ENCODE measurements at places on chromosomes 13 and 19. TPM values are rescaled to one million over a fixed set of nuclear protein-coding genes. Genes with fewer than 3 reads are reported as not detected.

Gene ZNF429
- total RNA-seq, result 30.7 TPM

GRCh38 chr13:91398413-91399188 lies at the start of gene GPC5:
Gene GPC5, plus strand, starts transcription at chr13:91398621.
- peaks cover 11% of the 10 kb centered on the region for H3K4me1 ChIP-seq
- no peak within 1 kb of the TSS for H3K27ac ChIP-seq
- H3K36me3 ChIP-seq, result no peaks in the 10 kb centered on the region
- H3K4me3 ChIP-seq, result peak within 1 kb of the TSS; percentile 75
- DNase-seq, result peak; percentile 81

Gene ZNF121
- 66.0 TPM for total RNA-seq

Gene FPR3
- 1.4 TPM for total RNA-seq

Gene CCDC194
- 2.4 TPM for total RNA-seq

Gene OR10H1
- not detected for total RNA-seq

Gene PPP6R1
- 167 TPM for total RNA-seq

Gene PPP1R13L
- 12.4 TPM for total RNA-seq

DNA sequence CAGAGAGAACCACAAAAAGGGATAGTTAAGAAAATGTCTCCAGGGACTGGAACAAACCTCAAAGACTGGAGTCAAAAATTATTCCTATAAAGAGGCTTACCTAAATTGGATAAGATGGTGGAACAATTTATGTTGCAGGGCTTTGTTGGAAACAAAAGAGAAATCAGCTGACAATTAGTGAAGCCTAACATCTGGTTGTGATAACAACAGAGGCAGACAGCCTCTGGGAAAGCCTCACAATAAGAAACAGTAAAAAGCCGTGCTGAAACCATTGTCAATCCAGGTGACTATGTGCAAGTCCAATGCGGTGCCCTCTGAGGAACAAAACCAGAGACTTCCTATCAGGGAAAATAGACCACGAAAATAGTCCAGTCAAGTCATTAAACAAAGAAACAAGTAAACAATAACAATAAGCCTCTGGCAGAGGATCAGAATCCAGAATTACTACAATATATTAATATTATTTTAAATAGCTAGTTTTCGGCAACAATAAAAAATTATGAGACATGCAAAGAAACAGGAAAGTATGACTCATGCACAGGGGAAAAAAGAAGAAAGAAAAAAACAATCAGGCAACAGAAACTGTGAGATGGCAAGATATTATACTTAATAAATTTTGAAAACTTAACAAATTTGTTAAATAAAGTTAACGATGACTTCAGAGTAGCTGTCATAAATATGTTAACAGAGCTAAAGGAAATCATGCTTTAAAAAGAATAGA lies 99.7 kb upstream of the RXFP2 start:
- H3K27ac ChIP-seq, result no peak overlapping the region
- H3K4me3 ChIP-seq, result no peak overlapping the region
- DNase-seq, result no peak
- no peaks in the 10 kb centered on the region for H3K4me1 ChIP-seq
- H3K27me3 ChIP-seq, result no peaks in the 10 kb centered on the region

Gene AMER2
- total RNA-seq, result not detected

Gene NLRP5
- total RNA-seq, result not detected

Gene FCAR
- total RNA-seq, result not detected

Gene APOC4
- total RNA-seq, result not detected

- H3K27ac ChIP-seq, result no peak overlapping the region
- DNase-seq, result no peak
- no peaks in the 10 kb centered on the region for H3K36me3 ChIP-seq
- no peak overlapping the region for H3K4me3 ChIP-seq
Observed at GRCh38 chr13:89865164-89866064, 1482.1 kb upstream of the MIR17HG start.

- H3K4me3 ChIP-seq, result peak overlapping the region; percentile 15
- peaks cover 3% of the 10 kb centered on the region for H3K27me3 ChIP-seq
- DNase-seq, result no peak
- H3K27ac ChIP-seq, result no peak overlapping the region
- no peaks in the 10 kb centered on the region for H3K36me3 ChIP-seq
Observed at GRCh38 chr19:44684892-44685863, 13.8 kb upstream of the CEACAM16 start.

DNA sequence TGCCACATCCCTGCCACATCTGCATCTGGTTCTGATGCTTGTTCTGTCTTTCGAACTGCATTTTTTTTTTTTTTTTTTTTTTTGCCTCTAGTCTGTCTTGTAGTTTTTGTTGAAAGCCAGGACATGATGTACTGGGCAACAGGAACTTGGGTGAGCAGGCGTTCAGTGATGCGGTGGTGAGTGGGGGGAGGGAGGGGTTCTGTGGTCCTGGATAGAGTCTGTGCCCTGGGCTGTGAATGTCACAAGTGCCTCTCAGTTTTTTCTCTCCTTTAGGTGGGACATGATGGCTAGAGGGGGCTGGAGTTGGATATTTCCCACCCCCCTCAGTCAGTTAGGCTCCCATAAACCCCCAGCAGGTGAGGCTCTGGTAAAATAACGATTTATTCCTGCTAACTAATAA lies 3.5 kb downstream of the CEACAM4 start:
- H3K36me3 ChIP-seq, result no peaks in the 10 kb centered on the region
- no peaks in the 10 kb centered on the region for H3K4me1 ChIP-seq
- H3K4me3 ChIP-seq, result no peak overlapping the region
- no peak overlapping the region for H3K27ac ChIP-seq
- no peak for DNase-seq

Gene KCNK6
- total RNA-seq, result 6.6 TPM

GRCh38 chr13:97884707-97885468 lies 68.6 kb upstream of the IPO5 start:
- H3K36me3 ChIP-seq, result no peaks in the 10 kb centered on the region
- peaks cover 30% of the 10 kb centered on the region for H3K27me3 ChIP-seq
- DNase-seq, result no peak
- no peak overlapping the region for H3K27ac ChIP-seq
- H3K4me3 ChIP-seq, result no peak overlapping the region

DNA sequence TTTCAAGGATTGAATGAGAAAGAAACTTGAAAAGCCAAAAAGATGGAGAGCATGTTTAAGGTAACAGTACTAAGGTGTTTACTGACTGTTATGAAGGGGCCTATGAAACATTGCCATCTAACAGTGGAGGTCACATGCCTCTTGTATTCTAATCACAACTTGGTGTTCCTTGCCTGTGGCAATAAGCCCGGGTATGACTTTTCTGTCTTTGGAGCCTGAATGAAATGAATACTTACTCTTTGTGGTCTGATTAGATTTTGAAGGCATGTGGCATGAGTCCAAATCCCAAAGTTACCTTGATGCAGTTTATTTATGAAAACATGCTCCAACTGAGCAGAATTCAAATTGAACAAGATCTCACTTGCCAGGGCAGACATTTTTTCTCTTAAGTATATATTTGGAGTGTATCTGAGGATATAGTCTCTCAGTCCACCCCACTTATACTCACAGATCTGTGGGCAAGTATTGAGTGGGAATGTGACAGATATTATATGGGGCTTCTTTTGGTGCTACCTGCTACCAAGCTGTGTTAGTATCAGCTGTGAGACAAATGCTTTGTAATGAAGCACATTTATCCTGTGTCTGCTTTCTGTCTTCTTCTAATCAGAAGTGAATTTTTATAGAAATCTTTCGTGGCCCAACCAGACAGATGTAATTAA lies 67.5 kb downstream of the B3GLCT start:
- no peak overlapping the region for H3K27ac ChIP-seq
- no peak overlapping the region for H3K4me3 ChIP-seq
- peaks cover 60% of the 10 kb centered on the region for H3K36me3 ChIP-seq
- no peaks in the 10 kb centered on the region for H3K27me3 ChIP-seq

- H3K27me3 ChIP-seq, result no peaks in the 10 kb centered on the region
- H3K4me1 ChIP-seq, result peaks cover 52% of the 10 kb centered on the region
- peak overlapping the region; percentile 89 for H3K4me3 ChIP-seq
- DNase-seq, result peak; percentile 73
Observed at GRCh38 chr19:49468746-49469447, 5.1 kb upstream of the FLT3LG start.

- no peaks in the 10 kb centered on the region for H3K27me3 ChIP-seq
- H3K27ac ChIP-seq, result peak overlapping the region; percentile 98
- peak overlapping the region; percentile 94 for H3K4me3 ChIP-seq
- peaks cover 16% of the 10 kb centered on the region for H3K4me1 ChIP-seq
- peak; percentile 98 for DNase-seq
Observed at GRCh38 chr19:15836330-15837220, 21.1 kb upstream of the OR10H1 start.

- no peak overlapping the region for H3K4me3 ChIP-seq
- no peak for DNase-seq
- no peaks in the 10 kb centered on the region for H3K36me3 ChIP-seq
- H3K27me3 ChIP-seq, result peaks cover 6% of the 10 kb centered on the region
- H3K27ac ChIP-seq, result no peak overlapping the region
- H3K4me1 ChIP-seq, result no peaks in the 10 kb centered on the region
Observed at GRCh38 chr13:79245937-79246577, 160.0 kb downstream of the RBM26 start.

Gene FAM124A
- not detected for total RNA-seq

GRCh38 chr19:51433043-51433442 lies 15.6 kb upstream of the SIGLEC10 start:
- no peaks in the 10 kb centered on the region for H3K36me3 ChIP-seq
- peaks cover 7% of the 10 kb centered on the region for H3K27me3 ChIP-seq
- H3K4me3 ChIP-seq, result no peak overlapping the region
- H3K4me1 ChIP-seq, result peaks cover under 1% of the 10 kb centered on the region

DNA sequence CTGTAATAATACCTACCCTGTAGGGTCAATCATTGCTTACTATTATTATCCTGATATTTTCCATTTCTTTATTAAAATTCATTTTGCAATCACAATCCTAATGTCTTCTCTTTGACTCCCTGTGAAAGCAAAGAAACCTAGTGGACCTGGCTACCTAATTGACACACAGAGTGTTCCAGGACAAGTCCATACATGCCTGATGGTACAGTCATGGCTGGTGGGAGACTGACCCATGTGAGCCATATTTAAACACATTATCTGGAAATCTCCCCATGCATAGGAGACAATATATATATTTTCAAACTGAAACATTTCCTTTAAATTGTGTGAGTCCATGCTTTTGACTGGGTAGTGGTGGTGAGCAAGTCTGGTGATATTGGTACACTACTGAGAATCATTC lies 230.6 kb upstream of the DACH1 start:
- H3K27ac ChIP-seq, result no peak overlapping the region
- H3K4me1 ChIP-seq, result no peaks in the 10 kb centered on the region
- no peaks in the 10 kb centered on the region for H3K27me3 ChIP-seq
- H3K36me3 ChIP-seq, result no peaks in the 10 kb centered on the region
- DNase-seq, result no peak
- no peak overlapping the region for H3K4me3 ChIP-seq

DNA sequence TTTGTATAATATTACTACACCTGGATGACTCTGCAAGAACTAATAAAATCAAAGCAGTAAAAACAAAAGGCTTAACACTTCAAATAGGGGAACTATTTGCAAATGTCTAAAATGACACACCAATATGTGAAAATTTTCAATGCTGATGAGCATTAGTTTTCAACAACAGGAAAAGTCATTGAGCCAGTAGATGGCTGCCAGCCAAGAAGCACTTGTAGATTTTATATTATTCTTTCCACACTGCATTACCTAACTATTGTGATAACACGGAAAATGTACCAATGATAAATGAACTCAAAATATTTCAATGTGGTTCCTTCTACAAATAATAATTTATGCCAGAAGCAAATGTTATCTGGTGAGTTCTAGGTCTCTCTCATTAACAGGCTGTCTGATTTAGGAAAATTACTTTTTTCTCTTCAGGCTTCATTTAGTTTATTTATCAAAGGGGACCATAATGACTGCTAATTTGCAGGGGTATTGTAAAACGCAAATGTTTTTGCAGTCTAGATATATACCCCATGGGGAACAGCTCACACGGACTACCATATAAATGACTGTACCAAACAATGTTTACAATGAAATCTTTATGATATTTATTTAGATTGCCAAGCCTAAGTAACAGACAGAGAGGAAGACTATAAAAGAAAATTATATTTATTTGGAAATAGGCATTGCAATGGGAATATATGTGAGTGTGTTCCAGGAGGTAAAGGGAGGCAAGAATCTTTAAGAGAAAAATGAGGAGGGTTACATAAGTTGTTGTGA lies 407.8 kb downstream of the LIG4 start:
- no peak overlapping the region for H3K27ac ChIP-seq
- no peaks in the 10 kb centered on the region for H3K36me3 ChIP-seq
- no peaks in the 10 kb centered on the region for H3K4me1 ChIP-seq
- H3K27me3 ChIP-seq, result no peaks in the 10 kb centered on the region
- no peak for DNase-seq

Gene GIPR
- total RNA-seq, result 10.4 TPM

Gene ZFP28
- total RNA-seq, result 13.3 TPM

- peak; percentile 82 for DNase-seq
- H3K36me3 ChIP-seq, result no peaks in the 10 kb centered on the region
- H3K27me3 ChIP-seq, result peaks cover 75% of the 10 kb centered on the region
- H3K27ac ChIP-seq, result peak overlapping the region; percentile 53
- no peak overlapping the region for H3K4me3 ChIP-seq
Observed at GRCh38 chr19:47436712-47437401, 17.5 kb upstream of the MEIS3 start.

GRCh38 chr13:44140888-44141724 lies 232.5 kb upstream of the SERP2 start:
- no peaks in the 10 kb centered on the region for H3K36me3 ChIP-seq
- H3K4me1 ChIP-seq, result peaks cover 16% of the 10 kb centered on the region
- H3K4me3 ChIP-seq, result peak overlapping the region; percentile 86
- H3K27me3 ChIP-seq, result no peaks in the 10 kb centered on the region
- DNase-seq, result no peak
- peak overlapping the region; percentile 82 for H3K27ac ChIP-seq

Gene CYP4F12
- total RNA-seq, result 1.8 TPM

GRCh38 chr19:29741776-29742175 lies 26.7 kb upstream of the C19orf12 start:
- no peaks in the 10 kb centered on the region for H3K4me1 ChIP-seq
- no peaks in the 10 kb centered on the region for H3K36me3 ChIP-seq
- no peak for DNase-seq
- no peak overlapping the region for H3K4me3 ChIP-seq
- no peaks in the 10 kb centered on the region for H3K27me3 ChIP-seq
- no peak overlapping the region for H3K27ac ChIP-seq

DNA sequence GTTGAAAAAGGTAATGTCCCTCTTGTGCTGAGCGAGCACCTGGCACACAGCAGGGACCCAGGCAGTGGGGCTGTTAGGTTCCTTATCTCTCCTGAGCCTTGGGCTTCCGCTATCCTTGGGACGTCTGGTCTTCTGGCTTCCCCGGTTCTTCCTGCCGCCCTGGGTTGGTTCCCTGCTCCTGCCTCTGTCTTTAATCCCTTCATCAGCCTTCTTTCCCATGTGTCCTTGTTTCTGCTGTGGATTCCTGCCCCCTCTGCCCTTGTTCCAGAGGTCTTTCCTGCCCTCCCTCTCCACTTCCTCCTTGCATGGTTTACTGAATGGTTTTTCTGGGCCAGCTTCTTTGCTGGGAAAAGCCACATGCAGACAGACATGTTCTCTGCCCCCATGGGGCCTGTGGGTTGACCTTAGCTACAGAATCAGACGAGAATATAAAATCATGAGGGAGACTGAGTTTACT lies 2.6 kb downstream of the EPN1 start:
- H3K4me3 ChIP-seq, result peak overlapping the region; percentile 98
- DNase-seq, result no peak
- H3K36me3 ChIP-seq, result peaks cover 4% of the 10 kb centered on the region
- peak overlapping the region; percentile 22 for H3K27ac ChIP-seq

All from naive thymus-derived CD8-positive, alpha-beta T cell (primary cell).